Large intestine (tissue), 12 donors: ENCODE measurements at places on chromosomes 6 and 20.

DNA sequence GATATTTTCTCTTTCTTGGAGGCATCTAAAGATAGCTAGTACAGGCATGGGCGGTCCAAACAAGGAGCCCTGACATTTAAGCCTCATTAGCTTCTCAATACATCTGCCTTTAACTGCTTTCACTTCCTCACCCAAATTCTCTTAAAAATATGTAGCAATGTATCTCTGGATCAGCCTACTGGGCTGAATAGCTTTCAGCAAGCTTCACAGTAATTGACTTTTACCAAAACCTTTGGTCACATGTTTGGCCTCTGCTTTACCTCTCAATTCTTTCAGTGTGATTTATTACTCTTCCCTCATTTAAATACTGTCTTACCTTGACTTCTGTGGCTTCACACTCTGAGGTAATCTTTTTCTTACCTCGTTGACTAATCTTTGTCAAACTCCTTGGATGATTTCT, 1618.1 kb downstream of the GRIK2 start:
- no peaks in the 10 kb centered on the region for H3K4me1 ChIP-seq
- no peak overlapping the region for H3K4me3 ChIP-seq
- no peak for DNase-seq
- H3K27me3 ChIP-seq: no peaks in the 10 kb centered on the region
- no peak overlapping the region for H3K27ac ChIP-seq

GRCh38 chr20:56957737-56958553, 308.5 kb downstream of the BMP7 start:
- no peak overlapping the region for H3K4me3 ChIP-seq
- no peaks in the 10 kb centered on the region for H3K36me3 ChIP-seq
- DNase-seq: no peak
- no peaks in the 10 kb centered on the region for H3K4me1 ChIP-seq

GRCh38 chr20:3811467-3812258, 8.7 kb upstream of the AP5S1 start:
- DNase-seq: peak; percentile 99
- H3K4me3 ChIP-seq: peak overlapping the region; percentile 32
- no peaks in the 10 kb centered on the region for H3K36me3 ChIP-seq
- peaks cover 52% of the 10 kb centered on the region for H3K4me1 ChIP-seq
- no peaks in the 10 kb centered on the region for H3K27me3 ChIP-seq
- H3K27ac ChIP-seq: peak overlapping the region; percentile 93

DNA sequence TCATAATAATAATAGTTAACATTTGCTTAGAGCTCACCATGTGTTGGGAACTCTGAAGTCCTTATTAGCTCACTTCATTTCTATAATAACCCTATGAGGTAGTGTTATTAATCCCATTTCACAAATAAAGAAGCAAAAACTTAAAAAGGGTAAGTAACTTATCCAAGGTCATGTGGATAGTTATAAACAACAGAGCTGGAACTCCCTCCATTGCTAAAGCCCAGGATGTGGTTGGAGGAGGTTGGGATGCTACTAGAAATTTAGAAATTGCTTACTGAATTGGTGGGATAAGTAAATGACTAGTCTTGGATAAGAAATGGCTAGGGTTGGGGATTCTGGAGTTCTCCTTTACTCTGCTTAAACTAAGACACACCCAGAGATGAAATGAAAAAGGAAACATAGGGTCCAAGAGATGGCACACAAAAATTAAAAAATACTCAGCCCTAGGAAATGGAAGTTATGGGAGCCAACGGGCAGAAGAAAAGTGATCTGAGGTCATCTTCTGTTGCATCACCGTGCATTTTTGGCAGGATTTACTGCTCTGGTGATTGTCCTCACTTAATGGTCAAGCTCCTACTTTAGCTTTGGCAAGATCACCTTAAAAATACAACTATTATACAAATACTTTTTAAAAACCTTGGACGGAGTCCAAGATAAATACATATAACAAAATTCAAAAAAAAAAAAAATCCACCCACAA, 7.7 kb upstream of the CLIC5 start:
- no peaks in the 10 kb centered on the region for H3K4me1 ChIP-seq
- no peaks in the 10 kb centered on the region for H3K27me3 ChIP-seq
- H3K36me3 ChIP-seq: no peaks in the 10 kb centered on the region
- H3K27ac ChIP-seq: no peak overlapping the region
- no peak overlapping the region for H3K4me3 ChIP-seq
- DNase-seq: no peak

GRCh38 chr6:81791756-81792155, 39.3 kb upstream of the TENT5A start:
- no peaks in the 10 kb centered on the region for H3K27me3 ChIP-seq
- no peak for DNase-seq
- H3K27ac ChIP-seq: no peak overlapping the region
- H3K4me1 ChIP-seq: peaks cover 8% of the 10 kb centered on the region
- H3K36me3 ChIP-seq: no peaks in the 10 kb centered on the region
- no peak overlapping the region for H3K4me3 ChIP-seq

DNA sequence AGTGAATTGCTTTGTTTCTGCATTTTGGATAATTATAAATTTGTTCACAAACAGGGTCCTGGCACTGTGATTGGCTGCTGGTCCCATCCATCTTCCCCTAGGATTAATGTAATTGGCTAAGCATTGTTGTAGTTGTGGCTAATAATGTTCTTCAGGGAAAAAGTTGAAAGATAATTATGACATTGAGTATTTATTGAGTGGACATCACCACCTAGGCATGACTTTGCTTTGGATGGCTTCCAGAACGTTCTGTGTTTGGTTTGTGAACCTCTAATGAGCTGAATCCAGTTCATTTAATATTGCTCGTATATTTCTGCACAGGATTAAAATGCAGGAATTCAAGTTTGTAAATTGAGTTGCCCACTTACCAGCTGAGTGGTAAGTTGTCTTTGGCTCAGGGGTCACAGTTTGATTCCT, 55.1 kb downstream of the ARID1B start:
- peaks cover 19% of the 10 kb centered on the region for H3K36me3 ChIP-seq
- H3K27me3 ChIP-seq: no peaks in the 10 kb centered on the region
- H3K4me1 ChIP-seq: no peaks in the 10 kb centered on the region
- no peak for DNase-seq
- H3K4me3 ChIP-seq: no peak overlapping the region

GRCh38 chr20:62364911-62365736, 2.0 kb downstream of the LAMA5 start:
- H3K27me3 ChIP-seq: peaks cover 21% of the 10 kb centered on the region
- no peak overlapping the region for H3K27ac ChIP-seq
- H3K4me3 ChIP-seq: peak overlapping the region; percentile 68
- peaks cover 68% of the 10 kb centered on the region for H3K4me1 ChIP-seq
- peaks cover 11% of the 10 kb centered on the region for H3K36me3 ChIP-seq

DNA sequence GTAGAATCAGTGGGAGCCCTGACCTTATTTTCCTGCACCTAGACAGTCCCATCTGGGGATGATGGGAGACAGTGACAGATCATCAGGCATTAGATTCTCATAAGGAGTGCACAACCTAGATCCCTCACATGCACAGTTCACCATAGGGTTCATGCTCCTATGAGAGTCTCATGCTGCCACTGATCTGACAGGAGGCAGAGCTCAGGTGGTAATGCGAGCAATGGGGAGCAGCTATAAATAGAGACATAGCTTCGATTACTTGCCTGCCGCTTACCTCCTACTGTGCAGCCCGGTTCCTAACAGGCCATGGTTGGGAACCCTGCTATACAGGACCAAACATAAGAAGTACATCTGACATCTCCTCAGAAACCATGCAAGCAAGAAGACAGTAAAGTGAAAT, 31.5 kb upstream of the ASF1A start:
- H3K36me3 ChIP-seq: peaks cover 17% of the 10 kb centered on the region
- no peak overlapping the region for H3K27ac ChIP-seq

GRCh38 chr6:121828146-121828886, 392.9 kb downstream of the GJA1 start:
- no peaks in the 10 kb centered on the region for H3K27me3 ChIP-seq
- H3K4me1 ChIP-seq: no peaks in the 10 kb centered on the region
- H3K36me3 ChIP-seq: no peaks in the 10 kb centered on the region
- no peak overlapping the region for H3K4me3 ChIP-seq
- H3K27ac ChIP-seq: no peak overlapping the region

GRCh38 chr20:16576219-16576618, 3.0 kb upstream of the KIF16B start:
- H3K27me3 ChIP-seq: no peaks in the 10 kb centered on the region
- peaks cover 30% of the 10 kb centered on the region for H3K4me1 ChIP-seq
- no peaks in the 10 kb centered on the region for H3K36me3 ChIP-seq
- H3K4me3 ChIP-seq: no peak overlapping the region

GRCh38 chr6:123053602-123054225, 57.7 kb downstream of the CLVS2 start:
- H3K4me1 ChIP-seq: no peaks in the 10 kb centered on the region
- DNase-seq: no peak
- H3K27ac ChIP-seq: no peak overlapping the region
- no peaks in the 10 kb centered on the region for H3K36me3 ChIP-seq

DNA sequence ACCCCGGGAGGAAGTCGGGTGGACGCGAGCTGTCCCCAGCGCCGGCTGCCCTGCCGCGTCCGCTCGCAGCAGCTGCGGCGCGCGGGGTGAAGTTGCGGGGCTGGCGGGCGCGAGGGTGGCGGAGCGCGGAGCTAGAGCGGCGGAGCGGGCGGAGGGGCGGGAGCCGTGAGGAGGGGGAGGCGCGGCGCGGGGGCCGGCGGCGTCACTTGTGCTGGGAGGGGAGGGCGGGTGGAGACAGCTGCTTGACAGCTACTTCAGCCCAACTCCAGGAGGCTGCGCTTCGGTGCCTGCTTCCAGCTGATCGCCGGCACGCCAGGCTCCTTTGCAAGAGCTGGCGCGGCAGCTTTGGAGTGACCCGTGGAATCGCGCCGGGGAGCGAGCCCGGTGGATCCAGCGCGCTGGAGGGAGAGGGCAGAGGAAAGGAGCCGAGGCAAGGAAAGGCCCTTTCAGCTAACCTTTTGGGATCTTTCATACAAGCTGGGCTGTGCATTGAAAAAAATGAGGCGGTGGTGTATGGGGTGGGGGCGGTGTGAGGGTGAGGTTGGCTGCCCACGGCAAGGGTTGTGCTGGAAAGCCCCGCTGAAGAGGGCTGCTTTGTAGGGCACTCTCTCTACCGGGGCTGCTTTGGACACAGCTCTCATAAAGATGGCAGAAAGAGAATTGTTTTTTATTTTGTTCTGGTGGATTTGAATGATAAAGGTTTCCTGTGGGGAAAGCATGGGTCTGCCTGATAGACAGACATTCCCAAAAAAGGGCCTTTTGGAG, 24.6 kb downstream of the RIPOR2 start:
- peak; percentile 36 for DNase-seq
- H3K27ac ChIP-seq: no peak overlapping the region
- H3K4me1 ChIP-seq: peaks cover 10% of the 10 kb centered on the region
- H3K36me3 ChIP-seq: no peaks in the 10 kb centered on the region

- H3K36me3 ChIP-seq: no peaks in the 10 kb centered on the region
- no peaks in the 10 kb centered on the region for H3K27me3 ChIP-seq
- no peak overlapping the region for H3K4me3 ChIP-seq
- peaks cover under 1% of the 10 kb centered on the region for H3K4me1 ChIP-seq
- DNase-seq: no peak
- no peak overlapping the region for H3K27ac ChIP-seq
These were observed 85.9 kb downstream of the SMLR1 start for GRCh38 chr6:130913120-130913519.

GRCh38 chr6:137489046-137490005, 4.9 kb downstream of the OLIG3 start:
- H3K4me3 ChIP-seq: no peak overlapping the region
- no peaks in the 10 kb centered on the region for H3K36me3 ChIP-seq
- no peak overlapping the region for H3K27ac ChIP-seq

DNA sequence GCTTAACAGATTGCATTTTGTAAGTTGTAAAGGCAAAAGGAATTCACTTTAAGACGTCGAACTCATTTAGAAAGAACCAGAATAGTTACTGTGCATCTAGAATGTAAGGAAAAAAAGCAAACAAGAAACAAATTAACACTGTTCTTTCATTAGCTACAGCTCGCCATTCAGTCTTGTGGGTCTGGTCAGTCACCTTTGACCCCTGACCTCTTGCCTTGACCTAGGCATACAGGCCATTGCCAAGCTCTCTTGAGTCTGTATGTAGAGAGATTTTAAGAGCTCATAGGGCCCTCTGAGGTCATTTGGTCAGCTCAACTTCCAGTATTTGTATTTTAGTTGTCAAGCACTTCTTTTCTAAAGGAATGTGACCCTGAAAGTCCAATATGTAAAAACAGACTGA, 318.7 kb downstream of the DHX35 start:
- no peak for DNase-seq
- H3K4me1 ChIP-seq: no peaks in the 10 kb centered on the region
- H3K4me3 ChIP-seq: no peak overlapping the region
- H3K36me3 ChIP-seq: no peaks in the 10 kb centered on the region
- peaks cover 2% of the 10 kb centered on the region for H3K27me3 ChIP-seq
- no peak overlapping the region for H3K27ac ChIP-seq

- H3K36me3 ChIP-seq: no peaks in the 10 kb centered on the region
- H3K4me3 ChIP-seq: no peak overlapping the region
- no peaks in the 10 kb centered on the region for H3K27me3 ChIP-seq
- H3K4me1 ChIP-seq: no peaks in the 10 kb centered on the region
- H3K27ac ChIP-seq: no peak overlapping the region
These were observed 67.8 kb upstream of the ANKEF1 start for GRCh38 chr20:9966966-9967365.

GRCh38 chr6:137728386-137729349, 138.4 kb upstream of the TNFAIP3 start:
- H3K27me3 ChIP-seq: no peaks in the 10 kb centered on the region
- peaks cover 33% of the 10 kb centered on the region for H3K4me1 ChIP-seq
- H3K4me3 ChIP-seq: no peak overlapping the region
- no peaks in the 10 kb centered on the region for H3K36me3 ChIP-seq

GRCh38 chr6:18293076-18293904, 29.0 kb upstream of the DEK start:
- H3K27me3 ChIP-seq: no peaks in the 10 kb centered on the region
- no peak overlapping the region for H3K27ac ChIP-seq
- peaks cover 3% of the 10 kb centered on the region for H3K4me1 ChIP-seq
- peak; percentile 44 for DNase-seq
- H3K4me3 ChIP-seq: no peak overlapping the region

DNA sequence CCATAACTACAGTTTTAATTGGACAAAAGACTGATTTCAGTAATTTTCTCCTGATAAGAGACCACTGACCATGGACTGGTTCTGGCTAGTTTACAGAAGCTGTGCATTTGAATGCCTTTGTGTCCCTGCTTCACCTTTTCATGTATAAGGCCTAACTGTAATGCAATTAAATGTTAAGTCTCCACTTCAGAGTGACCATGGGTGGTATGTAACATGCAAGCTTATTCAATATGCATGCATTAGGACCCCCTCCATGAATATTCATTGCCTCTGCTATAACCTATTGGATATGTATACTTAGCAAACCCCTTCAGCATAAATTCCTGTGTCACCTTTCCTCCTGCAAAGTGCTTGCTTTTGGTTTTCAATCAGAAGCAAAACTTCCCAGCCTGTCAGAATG, 2.2 kb downstream of the UBD start:
- DNase-seq: no peak
- peaks cover 40% of the 10 kb centered on the region for H3K27me3 ChIP-seq
- no peak overlapping the region for H3K4me3 ChIP-seq

- peaks cover 9% of the 10 kb centered on the region for H3K4me1 ChIP-seq
- H3K36me3 ChIP-seq: peaks cover 19% of the 10 kb centered on the region
- no peak for DNase-seq
- H3K4me3 ChIP-seq: no peak overlapping the region
- H3K27ac ChIP-seq: peak overlapping the region; percentile 23
These were observed 38.5 kb downstream of the GCNT2 start for GRCh38 chr6:10559522-10560152.

- no peaks in the 10 kb centered on the region for H3K4me1 ChIP-seq
- no peaks in the 10 kb centered on the region for H3K27me3 ChIP-seq
- H3K4me3 ChIP-seq: no peak overlapping the region
- H3K27ac ChIP-seq: no peak overlapping the region
These were observed 130.6 kb downstream of the COL9A1 start for GRCh38 chr6:70172252-70172651.

GRCh38 chr20:2006452-2007361, 12.8 kb upstream of the PDYN start:
- H3K27ac ChIP-seq: no peak overlapping the region
- no peaks in the 10 kb centered on the region for H3K36me3 ChIP-seq
- peak; percentile 16 for DNase-seq
- H3K27me3 ChIP-seq: peaks cover 13% of the 10 kb centered on the region
- no peaks in the 10 kb centered on the region for H3K4me1 ChIP-seq
